ENCODE measurements at places on chromosomes 12 and 14.
A peak's percentile ranks its signal among the peaks of the same experiment; 100 is the strongest.

GRCh38 chr14:38623661-38624060 lies 367.8 kb upstream of the CLEC14A start:
- DNase-seq = no peak

DNA sequence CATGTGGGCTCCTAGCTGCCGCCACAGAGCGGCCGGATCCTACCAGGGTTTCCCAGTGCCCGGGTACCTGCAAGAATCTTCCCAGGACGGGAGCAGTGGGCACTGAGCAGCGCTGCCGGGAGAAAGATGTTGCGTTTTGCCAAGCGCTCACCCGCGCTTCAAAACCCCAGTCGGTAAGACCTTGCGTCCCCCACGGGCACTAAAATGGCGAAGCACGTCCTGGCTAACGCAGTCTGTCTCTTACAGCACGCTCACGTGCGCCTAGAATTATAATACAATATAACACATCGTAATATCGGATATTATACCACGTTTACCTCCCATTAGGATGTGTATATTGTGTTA lies 35.1 kb upstream of the TBX5 start:
- DNase-seq = no peak

DNA sequence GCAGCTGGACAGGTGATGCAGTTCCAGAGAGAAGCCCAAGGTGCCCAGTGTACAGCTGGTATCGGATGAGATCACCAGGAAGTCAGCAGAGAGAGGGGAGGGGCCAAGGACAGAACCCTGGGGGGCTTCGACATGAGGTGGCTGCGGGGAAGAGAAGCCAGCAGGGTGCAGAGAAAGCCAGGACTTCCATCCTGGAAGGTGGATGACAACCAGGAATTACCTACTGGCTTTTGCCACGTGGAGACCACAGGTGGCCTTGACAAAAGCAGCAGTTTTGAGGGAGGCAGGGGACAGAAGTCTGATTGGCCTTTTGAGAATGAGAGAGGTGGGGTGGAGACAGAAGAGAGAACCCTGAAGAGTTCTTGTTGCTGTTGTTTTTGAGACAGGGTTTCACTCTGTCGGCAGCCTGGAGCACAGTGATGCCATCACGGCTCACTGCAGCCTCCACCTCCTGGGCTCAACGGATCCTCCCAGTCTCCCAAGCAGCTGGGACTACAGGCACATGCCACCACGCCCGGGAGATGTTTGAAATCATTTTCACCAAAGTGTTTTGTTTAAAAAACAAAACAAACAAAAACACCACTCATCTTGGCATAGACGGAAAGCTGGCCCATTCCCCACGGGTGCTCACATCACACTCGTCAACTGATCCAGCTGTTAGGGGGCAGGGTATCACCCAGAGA lies 35.2 kb downstream of the CDC42BPB start:
- no peak for DNase-seq

- peak; percentile 39 for DNase-seq
Observed at GRCh38 chr12:1593174-1594005, 991 bp downstream of the FBXL14 start.

DNA sequence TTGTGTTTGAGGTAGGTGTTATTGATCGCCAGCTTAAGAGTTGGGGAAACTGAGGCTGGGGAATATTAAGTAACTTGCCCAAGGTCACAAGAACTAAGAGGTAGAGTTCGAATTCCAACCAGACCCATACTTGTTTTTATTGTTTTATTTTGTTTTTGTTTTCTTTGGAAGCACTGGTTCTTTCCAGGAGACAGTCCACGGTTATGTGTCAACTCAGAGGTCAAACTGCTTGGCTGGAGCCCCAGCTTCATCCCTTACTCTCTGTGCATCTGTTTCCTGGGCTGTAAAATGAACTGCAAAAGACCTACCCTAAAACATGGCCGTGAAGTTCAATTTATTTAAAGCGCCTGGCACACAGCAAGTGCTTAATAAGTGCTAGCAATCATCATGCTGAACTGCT lies 74.4 kb upstream of the MAP1LC3B2 start:
- DNase-seq = no peak

GRCh38 chr14:76217179-76217578 lies 65.5 kb downstream of the GPATCH2L start:
- no peak for DNase-seq

GRCh38 chr14:26463136-26463535 lies 134.7 kb downstream of the NOVA1 start:
- DNase-seq = no peak

- no peak for DNase-seq
Observed at GRCh38 chr12:101923045-101923718, 45.8 kb downstream of the DRAM1 start.

- DNase-seq = no peak
Observed at GRCh38 chr14:64149921-64150320, 144.2 kb downstream of the ESR2 start.

- no peak for DNase-seq
Observed at GRCh38 chr12:90690120-90690519, 264.9 kb downstream of the CCER1 start.

- no peak for DNase-seq
Observed at GRCh38 chr14:40074169-40074568, 641.9 kb upstream of the FBXO33 start.

DNA sequence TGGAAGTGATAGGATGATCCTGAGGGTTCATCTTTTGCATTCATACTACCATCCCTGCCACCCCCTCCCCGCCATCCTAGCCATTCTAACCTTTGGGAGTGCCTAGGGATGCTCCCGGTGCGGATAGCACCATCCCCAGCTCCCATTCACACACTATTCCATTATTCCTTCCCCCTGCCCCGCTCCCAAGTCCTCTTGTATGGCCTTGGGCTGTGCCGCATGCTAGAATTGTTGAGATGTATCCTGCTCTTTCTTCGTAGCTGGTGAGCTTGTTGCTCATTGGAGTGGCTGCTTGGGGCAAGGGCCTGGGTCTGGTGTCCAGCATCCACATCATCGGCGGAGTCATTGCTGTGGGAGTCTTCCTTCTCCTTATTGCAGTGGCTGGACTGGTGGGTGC lies 644 bp downstream of the TSPAN31 start:
- no peak for DNase-seq

DNA sequence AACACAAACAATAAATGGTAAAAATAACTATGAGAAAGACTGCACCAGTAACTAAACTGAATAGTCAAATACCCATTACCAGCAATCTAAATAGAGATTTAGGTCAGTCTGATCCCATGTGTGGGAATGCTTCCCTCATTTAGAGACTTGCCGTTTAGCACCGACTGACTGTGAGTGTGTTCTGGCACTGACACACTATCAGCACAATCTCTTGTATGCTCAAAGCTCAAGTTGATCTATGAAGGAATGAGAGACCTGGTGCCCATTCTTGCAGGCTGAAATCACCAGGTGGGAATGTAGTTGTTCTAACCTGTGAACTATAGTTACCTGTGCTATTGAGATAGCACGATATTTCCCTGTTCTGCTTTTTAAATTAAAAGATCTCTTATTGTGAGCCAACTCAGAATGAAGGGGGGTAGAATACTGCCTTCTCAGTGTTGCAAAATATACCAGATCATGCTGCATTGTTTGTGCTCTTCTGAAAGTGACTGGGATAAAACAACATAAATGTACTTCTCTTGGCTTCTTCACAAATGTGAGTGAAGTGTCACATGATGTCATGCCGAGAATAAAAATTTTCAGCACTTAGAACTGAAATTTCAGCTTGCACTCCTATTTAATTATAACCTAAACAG lies 99.6 kb downstream of the LIN7A start:
- no peak for DNase-seq

GRCh38 chr14:73680821-73681220 lies 33.4 kb downstream of the PNMA1 start:
- no peak for DNase-seq

DNA sequence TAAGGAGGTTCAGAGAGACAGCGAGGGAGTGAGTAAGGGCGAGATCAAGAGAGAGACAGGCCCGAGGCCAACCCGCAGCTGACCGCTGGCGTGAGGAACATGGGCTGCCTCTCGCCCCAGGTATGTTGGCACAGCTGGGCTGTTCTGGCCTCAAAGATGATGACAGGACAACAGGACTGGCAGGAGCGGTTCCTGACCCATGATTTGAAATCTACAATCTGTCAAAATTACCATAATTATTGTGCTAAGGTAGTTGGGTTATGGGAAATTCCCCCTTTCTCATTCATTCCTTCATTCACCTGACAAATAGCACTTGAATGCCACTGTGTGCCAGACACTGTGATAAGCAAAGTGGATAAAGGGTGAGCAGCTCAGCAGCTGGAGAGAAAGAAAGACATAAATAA lies 5.1 kb upstream of the ENDOU start:
- no peak for DNase-seq

DNA sequence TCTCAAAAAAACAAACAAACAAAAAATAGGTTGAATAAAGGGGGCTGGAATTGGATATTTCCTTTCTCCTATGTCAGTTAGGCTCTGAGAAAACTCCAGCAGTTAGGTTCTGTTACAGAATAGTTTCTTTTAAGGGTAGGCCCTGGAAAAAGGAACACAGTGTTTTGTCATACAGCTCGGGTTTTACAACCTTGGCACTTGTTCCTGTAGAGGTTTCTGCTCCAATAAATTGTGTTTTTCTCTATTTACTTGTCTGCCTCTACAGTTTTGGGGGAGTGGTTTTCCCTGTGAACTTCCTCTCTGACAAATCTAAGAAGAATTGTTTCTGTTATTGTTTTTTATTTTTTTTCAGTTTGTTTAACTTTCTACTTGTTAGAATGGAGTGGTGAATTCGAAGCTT lies 167.6 kb downstream of the ACSS3 start:
- DNase-seq = no peak

GRCh38 chr12:132713123-132713522 lies 2.5 kb downstream of the PGAM5 start:
- DNase-seq = no peak

- DNase-seq = no peak
Observed at GRCh38 chr14:45891417-45892080, 638.5 kb upstream of the MIS18BP1 start.

DNA sequence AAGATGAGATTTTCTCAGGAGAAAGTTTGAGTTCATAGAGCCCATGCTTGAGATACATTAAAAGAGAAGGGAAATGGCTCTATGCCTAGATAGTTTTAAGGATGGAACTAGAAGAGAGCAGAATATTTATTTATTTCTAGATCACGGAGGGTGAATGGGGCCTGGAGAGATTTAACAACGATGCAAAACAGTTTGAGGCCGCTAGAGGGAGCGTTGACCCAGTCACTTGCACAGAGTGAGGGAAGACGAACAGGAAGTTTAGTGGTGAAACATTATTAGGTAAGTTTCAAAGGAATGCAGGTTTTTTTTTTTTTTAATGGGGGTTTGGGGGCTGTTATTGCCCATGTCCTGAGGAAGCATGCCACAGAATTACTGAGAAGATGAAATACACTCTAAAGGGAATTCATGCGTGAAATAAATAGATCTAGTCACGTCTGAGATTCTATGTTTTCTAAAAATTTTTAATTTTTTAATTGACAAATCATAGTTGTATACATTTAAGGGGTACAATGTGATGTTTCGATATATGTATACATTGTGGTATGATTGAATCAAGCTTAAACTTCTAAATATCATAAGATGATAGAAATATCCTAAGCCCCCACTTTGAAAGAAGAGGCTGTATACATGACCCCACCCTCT lies 14.8 kb upstream of the PPP1R1A start:
- peak; percentile 55 for DNase-seq

DNA sequence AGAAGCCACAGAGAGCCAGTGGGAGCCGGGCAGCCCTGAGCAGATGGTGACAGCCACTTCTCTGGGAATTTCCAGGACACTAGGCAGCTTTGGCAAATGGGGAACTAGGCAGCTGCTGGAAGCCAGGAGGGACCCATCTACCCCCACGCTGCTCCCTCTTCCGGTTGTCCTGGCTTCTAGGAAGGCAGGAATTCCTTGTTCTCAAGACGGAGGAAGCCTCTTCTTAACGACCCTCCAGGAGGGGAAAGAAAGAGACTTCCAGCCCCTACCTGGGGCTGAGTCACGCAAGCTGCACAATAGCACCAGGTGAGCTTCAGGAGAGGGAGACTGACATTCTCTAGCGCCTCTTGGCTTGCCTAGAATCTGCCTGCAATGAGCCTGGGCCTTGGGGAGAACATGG lies 141.5 kb downstream of the ANO2 start:
- no peak for DNase-seq

DNA sequence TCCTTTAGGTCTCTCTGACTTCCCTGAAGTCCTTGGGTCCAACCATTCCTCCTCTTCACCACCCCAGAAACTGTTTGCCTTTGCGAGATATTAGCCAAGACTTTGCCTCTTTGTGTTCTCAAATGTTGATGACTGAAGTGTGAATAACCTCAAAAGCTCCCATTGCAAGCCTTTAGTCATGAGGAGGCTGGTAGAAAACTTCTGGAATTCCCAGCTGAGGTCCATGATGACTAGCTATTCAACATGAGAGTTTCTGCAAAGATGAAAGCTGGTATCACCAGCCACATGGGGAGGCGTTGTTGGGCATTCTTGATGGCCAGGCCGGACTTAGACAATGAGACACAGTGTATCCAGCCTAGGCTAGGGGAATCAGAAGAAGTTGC lies 111.7 kb downstream of the TBX5 start:
- DNase-seq = no peak

- DNase-seq = no peak
Observed at GRCh38 chr14:103688906-103689902, 26.0 kb downstream of the XRCC3 start.

GRCh38 chr12:77054851-77055250 lies 10.5 kb downstream of the E2F7 start:
- DNase-seq = no peak

DNA sequence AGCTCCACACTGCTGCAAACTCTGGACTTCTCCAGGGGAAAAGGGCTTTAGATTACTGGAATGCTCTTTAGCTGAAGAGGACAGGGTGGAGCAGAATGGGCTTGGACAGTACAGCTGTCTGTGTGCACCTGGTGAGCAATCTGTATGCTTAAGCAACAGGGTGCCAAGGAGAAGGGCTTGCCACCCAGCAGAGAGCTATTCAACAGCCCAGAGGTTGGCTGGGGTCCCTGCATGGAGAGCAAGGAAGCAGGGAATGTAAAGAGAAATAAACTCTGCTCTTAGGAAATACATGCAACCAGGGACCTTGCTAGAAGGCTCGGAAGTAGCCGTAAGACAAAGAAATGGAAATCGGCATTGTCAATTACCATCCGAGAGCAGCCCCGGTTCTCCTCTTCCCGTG lies 53.0 kb upstream of the CORO1C start:
- no peak for DNase-seq
